ENCODE measurements at places on chromosomes 1 and 21. TPM values are rescaled to one million over a fixed set of nuclear protein-coding genes. Genes with fewer than 3 reads are reported as not detected.

Gene HSD11B1
- 5.7 TPM for total RNA-seq

Gene CFAP107
- total RNA-seq: not detected

Gene RAP1GAP
- 2.1 TPM for total RNA-seq

Gene C4BPB
- 1.3 TPM for total RNA-seq

Gene CD247
- total RNA-seq: 149 TPM

Gene NOTCH2NLA
- 19.2 TPM for total RNA-seq

Gene TRIM17
- 1.2 TPM for total RNA-seq

Gene DAB1
- not detected for total RNA-seq

Gene FAM177B
- not detected for total RNA-seq

Gene OR2T33
- not detected for total RNA-seq
